Smooth muscle cell of trachea (primary cell): ENCODE measurements at places on chromosomes 13 and 19. TPM values are rescaled to one million over a fixed set of nuclear protein-coding genes. Genes with fewer than 3 reads are reported as not detected.

Gene ZNF611
- 15.4 and 16.9 TPM in 2 replicates for total RNA-seq

Gene KLK3
- not detected in 2 replicates for total RNA-seq

Gene MCEMP1
- total RNA-seq = not detected in 2 replicates

Gene ABCA7
- total RNA-seq = 6.0 and 7.9 TPM in 2 replicates

Gene IGFL2
- not detected in 2 replicates for total RNA-seq

Gene ACP7
- total RNA-seq = under 0.01 and 0.15 TPM in 2 replicates

Gene PPP1R13L
- total RNA-seq = 1.5 and 2.2 TPM in 2 replicates

Gene FCGBP
- 1.2 and 1.5 TPM in 2 replicates for total RNA-seq

Gene PABPC3
- total RNA-seq = 0.15 and 0.17 TPM in 2 replicates

Gene LACC1
- total RNA-seq = 6.5 and 19.0 TPM in 2 replicates

Gene PPM1N
- total RNA-seq = 3.3 and 4.1 TPM in 2 replicates

Gene PRR20D
- not detected in 2 replicates for total RNA-seq

Gene OR7C1
- total RNA-seq = not detected in 2 replicates

Gene ZNF541
- under 0.01 TPM in 1 of 2 replicates, not detected in the other for total RNA-seq

Gene CABP5
- total RNA-seq = not detected in 2 replicates

Gene WDR88
- total RNA-seq = not detected in 2 replicates

Gene DNAAF3
- total RNA-seq = 0.33 and 0.87 TPM in 2 replicates

Gene ZNF224
- 27.8 and 30.1 TPM in 2 replicates for total RNA-seq

Gene ANKLE1
- 0.17 and 0.44 TPM in 2 replicates for total RNA-seq

Gene FLT3LG
- total RNA-seq = 3.6 and 7.9 TPM in 2 replicates

Gene LYPD3
- total RNA-seq = 0.17 and 0.44 TPM in 2 replicates

Gene SMIM44
- total RNA-seq = not detected in 2 replicates

Gene MBD3L5
- total RNA-seq = not detected in 2 replicates

Gene ZGLP1
- 0.29 and 0.50 TPM in 2 replicates for total RNA-seq

Gene KIR2DL4
- not detected in 2 replicates for total RNA-seq

Gene ZNF221
- 12.9 and 20.5 TPM in 2 replicates for total RNA-seq

Gene LAIR1
- not detected in 2 replicates for total RNA-seq

Gene ONECUT3
- total RNA-seq = under 0.01 TPM in 1 of 2 replicates, not detected in the other
